ENCODE measurements at places on chromosomes 5 and 9.

GRCh38 chr9:14165376-14166035, 148.4 kb downstream of the NFIB start:
- H3K27ac ChIP-seq, result peak overlapping the region; percentile 12
- no peaks in the 10 kb centered on the region for H3K27me3 ChIP-seq
- no peaks in the 10 kb centered on the region for H3K36me3 ChIP-seq
- no peak overlapping the region for H3K4me3 ChIP-seq
- DNase-seq, result no peak
- H3K4me1 ChIP-seq, result peaks cover 57% of the 10 kb centered on the region

GRCh38 chr9:36772449-36773403, 200.0 kb downstream of the MELK start:
- no peak overlapping the region for H3K27ac ChIP-seq
- H3K27me3 ChIP-seq, result peaks cover 4% of the 10 kb centered on the region
- no peak overlapping the region for H3K4me3 ChIP-seq
- H3K36me3 ChIP-seq, result no peaks in the 10 kb centered on the region
- H3K4me1 ChIP-seq, result no peaks in the 10 kb centered on the region

DNA sequence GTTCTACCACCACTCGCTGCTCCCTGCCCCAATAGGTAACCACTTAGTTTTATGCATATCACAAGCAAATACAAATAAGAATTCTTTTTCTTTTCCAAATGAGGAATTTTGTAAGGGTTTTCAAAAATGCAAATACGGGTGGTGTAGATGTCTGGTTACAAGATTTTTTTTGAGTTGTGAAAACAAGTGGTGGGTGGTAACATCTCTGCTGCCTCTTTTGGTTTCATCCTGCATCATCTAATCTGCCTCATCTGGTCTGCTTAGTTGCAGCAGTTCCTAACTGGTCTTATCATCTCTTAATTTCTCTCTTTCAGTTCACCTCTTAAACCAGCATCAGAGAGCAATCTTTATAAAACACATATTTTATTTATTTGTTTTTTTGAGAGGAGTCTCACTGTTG, 5.3 kb downstream of the NFX1 start:
- no peaks in the 10 kb centered on the region for H3K27me3 ChIP-seq
- H3K4me1 ChIP-seq, result peaks cover 91% of the 10 kb centered on the region
- DNase-seq, result no peak
- H3K36me3 ChIP-seq, result peaks cover 80% of the 10 kb centered on the region
- H3K27ac ChIP-seq, result no peak overlapping the region

GRCh38 chr5:158640593-158640980, 459.1 kb downstream of the EBF1 start:
- peak; percentile 12 for DNase-seq
- no peaks in the 10 kb centered on the region for H3K4me1 ChIP-seq
- H3K27ac ChIP-seq, result no peak overlapping the region
- no peaks in the 10 kb centered on the region for H3K27me3 ChIP-seq

DNA sequence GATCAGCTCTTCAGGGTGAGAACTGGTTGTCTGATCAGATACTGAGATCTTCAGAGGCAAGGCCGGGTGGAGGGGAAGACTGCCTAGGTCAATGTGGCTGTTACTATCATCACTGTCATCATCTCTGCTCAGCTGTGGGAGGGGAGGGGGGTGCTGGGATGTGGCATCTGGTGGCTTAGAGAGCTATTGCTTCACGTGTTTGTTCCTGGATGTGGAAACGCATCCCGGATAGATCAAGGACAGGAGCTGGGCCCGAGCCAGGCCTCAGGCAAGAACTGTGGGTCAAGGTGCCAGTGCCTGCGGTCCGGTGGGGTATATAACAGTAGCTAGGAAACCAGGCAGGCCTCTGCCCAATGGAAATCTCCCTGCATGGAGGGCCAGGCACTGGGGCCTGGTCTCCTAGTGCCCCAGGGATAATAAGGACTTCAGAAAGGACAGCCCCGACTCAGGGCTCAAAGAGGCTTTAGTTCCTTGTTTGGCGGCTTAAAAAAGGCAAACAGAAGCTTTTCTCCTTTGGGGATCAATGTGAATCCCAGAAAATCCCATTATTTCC, 30.3 kb upstream of the TIFAB start:
- no peak for DNase-seq
- peaks cover 32% of the 10 kb centered on the region for H3K27me3 ChIP-seq
- H3K36me3 ChIP-seq, result no peaks in the 10 kb centered on the region
- H3K4me3 ChIP-seq, result no peak overlapping the region

DNA sequence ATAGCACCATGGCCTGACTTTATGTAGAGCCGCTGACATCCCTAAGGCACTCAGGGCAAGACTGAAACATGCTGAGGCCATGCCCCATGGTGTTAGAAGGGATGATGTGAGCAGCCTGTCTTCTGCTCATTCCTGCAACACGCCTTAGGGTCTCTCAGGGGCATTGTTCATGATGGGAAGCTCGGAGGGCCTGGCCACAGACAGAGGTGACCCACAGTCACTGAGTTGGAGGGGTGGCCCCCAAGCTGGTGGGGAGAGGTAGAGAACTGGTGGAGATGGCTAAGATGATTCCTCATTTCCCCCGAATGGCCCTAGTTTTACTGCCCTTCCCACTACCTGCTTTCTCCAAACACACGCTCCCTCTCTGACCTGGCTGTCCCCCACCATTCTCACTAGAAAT, 135.2 kb downstream of the BARX1 start:
- no peaks in the 10 kb centered on the region for H3K27me3 ChIP-seq
- no peak overlapping the region for H3K4me3 ChIP-seq
- no peak overlapping the region for H3K27ac ChIP-seq
- H3K4me1 ChIP-seq, result no peaks in the 10 kb centered on the region
- H3K36me3 ChIP-seq, result no peaks in the 10 kb centered on the region
